ENCODE measurements at places on chromosomes 13 and 19.
A peak's percentile ranks its signal among the peaks of the same experiment; 100 is the strongest.

DNA sequence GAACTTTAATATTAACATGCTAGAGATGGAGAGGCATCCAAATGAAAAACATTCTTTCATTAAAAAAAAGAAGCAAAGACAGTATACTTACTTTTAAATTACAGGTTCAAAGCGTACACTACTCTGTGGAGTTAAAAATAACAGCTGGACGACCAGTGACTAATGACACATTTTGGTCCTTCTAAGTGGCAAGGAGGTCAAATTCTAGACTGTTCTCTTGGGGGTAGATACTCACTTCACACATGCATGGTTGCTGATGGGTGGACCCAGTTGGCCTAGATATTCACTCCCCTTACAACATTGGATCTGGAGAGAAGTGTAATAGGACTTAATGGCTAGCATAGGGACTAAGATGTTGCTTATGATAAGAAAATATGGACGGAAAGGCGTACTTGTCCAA is 302.2 kb downstream of the DNAJC15 start:
- no peak for DNase-seq

- DNase-seq = no peak
Measured at GRCh38 chr13:111215081-111216047, 100.3 kb downstream of the ARHGEF7 start.

- DNase-seq = no peak
Measured at GRCh38 chr19:55820037-55820436, 11.8 kb downstream of the NLRP11 start.

DNA sequence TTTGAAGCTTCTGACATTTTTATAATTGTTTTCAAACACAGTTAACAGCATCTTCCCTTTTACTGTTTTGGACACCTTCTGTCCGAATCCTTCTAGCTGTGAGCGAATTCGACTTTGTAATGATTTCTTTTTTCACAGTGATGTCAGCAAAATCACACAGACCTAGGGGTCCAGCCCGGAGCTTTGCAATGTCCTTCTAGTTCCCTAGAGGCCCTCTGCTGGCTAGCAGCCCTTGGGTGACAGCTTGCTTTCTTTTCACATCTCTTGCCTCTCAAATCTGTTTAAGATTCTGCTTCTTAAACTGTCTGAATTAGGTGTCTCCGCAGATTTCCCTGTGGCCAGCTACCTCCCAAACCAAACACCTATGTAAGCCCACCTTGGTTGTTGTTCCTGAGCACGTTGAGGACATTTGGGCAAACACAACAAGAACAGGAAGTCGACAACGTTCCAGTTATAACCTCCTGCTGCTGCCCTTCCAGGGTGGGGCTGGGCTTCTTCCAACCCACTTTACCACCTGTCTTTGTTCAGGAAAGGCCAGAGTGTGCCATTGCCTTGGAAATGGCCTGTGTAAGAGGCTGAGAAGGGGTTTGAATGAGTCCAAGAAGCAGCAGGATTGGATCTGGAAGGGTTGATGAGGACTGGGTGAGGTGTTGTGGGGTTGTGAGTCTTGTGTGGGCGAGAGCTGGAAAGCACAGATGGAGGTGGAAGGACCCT is 123.1 kb downstream of the ATP8A2 start:
- no peak for DNase-seq

- no peak for DNase-seq
Measured at GRCh38 chr13:42137856-42138537, 89.5 kb downstream of the DGKH start.

DNA sequence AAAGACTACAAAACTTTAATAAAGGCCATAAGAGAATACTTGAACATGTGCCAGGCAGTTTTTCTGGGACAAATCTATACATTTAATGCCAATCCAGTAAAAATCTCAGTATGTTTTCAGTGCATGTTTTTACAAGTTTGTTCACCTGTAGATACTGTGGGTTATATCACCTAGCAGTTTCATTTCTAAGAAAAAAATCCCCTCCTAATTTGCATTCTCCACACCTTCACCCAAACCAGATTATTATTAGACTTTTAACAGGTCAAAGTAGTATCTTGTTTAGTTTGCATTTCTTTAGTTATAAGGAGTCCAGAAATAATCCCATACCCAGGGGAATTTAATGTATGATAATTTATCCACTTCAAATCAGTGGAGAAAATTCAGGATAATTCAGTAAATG is 17.0 kb upstream of the LPAR6 start:
- DNase-seq = no peak

DNA sequence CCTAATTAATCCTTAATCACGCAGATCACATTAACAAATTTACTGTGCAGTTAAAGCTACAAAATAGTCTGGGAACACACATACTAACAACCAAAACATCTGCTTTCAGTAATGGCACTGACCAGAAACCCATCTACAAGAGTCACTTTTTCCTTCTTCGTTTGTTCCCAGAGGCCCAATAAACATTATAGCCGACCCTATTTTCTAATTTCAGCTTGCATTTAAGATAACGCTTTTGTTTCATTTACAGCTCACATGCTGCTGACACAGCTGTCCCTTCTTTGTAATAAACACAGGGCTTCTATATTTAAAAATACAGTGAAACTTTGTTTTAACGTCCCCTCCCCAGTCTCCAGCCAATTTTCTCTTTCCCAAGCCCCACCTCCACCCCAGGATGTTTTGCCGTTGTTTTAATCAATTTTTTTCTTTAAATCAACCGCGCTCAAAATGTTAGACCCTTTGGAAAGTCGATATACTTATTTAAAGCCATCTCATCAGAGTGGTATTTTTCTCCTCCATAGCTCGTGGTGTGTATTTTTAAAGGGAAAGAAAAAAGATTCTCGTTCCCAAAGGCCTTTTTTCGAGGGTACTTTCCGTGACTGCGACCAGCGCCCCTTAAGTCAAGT is 1.7 kb upstream of the WBP4 start:
- no peak for DNase-seq

GRCh38 chr13:72890546-72890945 is 108.6 kb downstream of the PIBF1 start:
- no peak for DNase-seq

DNA sequence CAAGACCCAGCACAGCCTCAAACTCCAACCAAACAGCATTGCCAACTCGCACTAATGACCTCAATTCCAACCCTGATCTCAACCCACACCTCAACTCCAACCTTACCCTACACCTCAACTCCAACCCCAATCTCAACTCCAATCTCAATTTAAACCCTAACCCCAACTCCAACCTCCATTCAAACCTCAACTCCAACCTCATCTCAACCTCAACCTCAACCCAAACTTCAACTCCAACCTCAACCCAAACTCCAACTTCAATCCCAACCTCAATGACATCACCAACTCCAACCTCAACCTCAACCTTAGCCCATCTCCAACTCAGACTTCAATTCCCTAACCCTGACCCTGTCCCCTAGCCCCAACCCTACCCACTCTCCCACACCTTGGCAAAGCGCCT is 58.4 kb downstream of the UNC13A start:
- no peak for DNase-seq

GRCh38 chr13:69202996-69203395 is 904.6 kb upstream of the ATXN8OS start:
- no peak for DNase-seq

GRCh38 chr19:31253526-31254179 is 95.6 kb downstream of the TSHZ3 start:
- DNase-seq = no peak

DNA sequence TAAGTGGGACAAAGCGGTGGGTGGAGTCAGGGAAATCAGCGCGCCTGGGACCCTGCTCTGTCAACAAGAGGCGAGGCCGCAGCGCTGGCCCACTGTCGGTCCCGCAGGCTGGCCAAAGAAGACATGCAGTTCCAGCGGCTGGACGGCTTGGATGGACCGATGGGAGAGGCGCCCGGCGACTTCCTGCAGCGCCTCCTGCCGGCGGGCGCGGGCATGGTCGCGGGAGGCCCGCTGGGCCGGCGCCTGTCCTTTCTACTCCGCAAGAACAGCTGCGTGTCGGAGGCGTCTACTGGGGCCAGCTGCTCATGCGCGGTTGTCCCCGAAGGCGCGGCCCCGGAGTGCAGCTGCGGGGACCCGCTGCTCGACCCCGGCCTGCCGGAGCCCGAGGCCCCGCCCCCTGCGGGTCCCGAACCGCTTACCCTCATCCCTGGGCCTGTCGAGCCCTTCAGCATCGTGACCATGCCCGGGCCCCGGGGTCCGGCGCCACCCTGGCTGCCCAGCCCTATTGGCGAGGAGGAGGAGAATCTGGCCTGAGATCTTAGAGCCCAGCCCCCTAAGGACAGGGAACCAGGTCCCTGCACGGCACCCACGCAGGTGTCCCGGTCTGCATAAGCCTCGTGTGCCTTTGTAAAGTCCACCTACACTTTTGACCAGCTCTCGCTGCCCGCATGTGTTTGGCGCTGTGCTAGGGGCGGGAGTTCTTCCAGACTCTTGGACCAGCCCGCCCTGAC is 6.1 kb downstream of the BEST2 start:
- DNase-seq = peak; percentile 12

DNA sequence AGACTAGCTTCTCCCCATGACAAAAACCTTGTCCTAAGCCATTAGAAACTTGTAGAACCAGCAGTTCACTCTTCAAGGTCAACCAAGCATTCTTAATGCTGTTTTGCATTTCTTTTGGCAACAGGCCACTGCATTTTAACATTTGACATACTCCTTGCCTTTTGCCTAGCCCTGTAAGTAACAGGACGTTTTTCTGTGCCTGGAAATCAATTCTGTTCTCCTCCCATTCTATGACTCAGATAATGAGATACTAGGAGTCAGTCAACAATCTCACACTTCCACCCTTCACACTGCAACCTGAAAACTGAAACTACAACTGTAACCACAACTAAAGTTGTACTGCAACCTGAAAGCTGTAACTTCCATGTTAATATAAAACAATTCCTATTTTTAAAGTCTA is 268.7 kb downstream of the MZT1 start:
- DNase-seq = no peak

- DNase-seq = no peak
Measured at GRCh38 chr13:74986609-74987008, 495.4 kb downstream of the TBC1D4 start.

GRCh38 chr19:56096665-56097064 is 24.4 kb downstream of the ZNF787 start:
- DNase-seq = no peak

- DNase-seq = no peak
Measured at GRCh38 chr13:79492313-79492798, 11.4 kb downstream of the NDFIP2 start.

DNA sequence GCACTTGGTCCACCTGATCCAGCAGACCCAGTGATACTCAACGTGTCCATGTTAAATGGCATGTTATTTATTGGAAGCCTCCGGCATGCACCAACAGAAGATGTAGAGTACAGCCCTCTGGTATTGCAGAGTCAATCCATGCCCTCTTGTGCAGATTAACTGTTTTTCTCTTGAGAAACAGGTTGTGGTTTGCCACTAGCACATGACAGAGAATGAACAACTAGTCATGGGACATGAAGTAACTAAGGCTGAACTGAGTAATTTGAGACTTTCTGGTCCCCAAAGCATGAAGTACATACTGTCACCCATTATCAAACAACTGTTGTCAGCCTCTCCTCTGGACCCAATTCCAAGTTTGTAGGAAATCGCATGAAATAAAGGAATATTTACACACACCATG is 3.2 kb downstream of the ZNF562 start:
- DNase-seq = no peak

DNA sequence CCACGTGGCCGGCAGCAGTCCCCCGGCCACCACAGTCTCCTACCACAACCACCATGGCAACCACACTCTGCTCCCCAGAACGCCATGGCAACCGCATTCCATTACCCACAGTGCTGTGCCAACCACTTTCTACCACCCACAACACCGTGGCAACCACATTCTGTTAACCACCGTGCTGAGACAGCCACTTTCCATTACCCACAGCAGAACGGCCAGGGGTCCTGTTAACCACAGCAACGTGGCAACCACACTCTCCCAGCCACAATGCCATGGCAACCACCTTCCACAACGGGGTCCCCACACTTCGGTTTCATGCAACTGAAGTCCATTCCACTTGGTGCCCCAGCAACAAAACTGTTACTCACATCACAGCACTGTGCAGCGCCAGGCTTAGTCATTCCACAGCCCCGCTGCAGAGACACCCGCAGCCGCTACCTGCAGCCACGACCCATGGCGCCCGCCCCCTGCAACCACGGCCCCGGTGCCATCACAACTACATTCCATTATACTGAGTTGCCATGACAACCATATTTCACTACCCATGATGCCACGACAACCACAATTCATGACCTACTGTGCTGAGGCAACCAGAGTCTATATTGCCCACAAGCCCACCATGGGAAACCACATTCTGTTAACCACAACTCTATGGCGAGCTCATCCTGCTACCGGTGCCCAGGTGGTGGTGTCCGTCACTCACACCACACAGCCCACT is 10.0 kb downstream of the DPF1 start:
- no peak for DNase-seq

- no peak for DNase-seq
Measured at GRCh38 chr19:2806736-2807378, 12.8 kb upstream of the ZNF554 start.

DNA sequence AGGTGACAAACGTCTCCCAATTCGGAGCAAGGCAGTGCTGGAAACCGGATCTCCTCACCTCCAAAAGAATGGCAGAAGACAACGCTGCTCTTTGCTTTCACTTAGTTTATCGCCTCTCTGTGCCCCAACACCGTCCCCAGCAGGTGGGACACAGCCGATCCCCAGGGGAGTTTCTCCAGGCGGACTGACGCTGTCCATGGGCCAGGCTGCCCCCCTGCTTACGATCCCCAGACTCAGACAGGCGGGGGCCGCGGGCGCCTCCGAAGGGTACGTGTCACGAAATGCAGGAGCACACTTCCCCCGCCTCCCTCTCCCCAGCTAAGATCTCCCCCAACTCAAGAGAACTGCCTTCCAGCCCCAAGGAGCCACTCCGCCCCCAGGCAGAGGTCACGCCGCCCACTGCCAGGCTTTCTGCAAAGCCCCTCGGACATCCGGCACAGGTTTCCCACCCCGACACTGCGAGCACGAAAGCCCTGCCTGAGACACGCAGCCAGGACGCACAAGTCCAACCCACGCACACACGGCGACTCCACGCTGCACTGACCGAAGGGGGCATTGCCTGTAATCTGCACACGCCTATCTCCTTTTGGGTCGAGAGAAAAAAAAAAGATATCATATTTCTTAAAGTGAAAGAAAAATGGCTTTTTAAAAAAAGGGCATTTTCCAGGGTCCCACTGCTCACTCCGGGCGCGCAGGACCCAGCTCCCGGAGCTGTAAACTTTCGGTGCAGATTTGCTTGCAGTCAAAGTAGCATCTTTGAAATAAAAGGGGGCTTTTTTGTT is 2.0 kb downstream of the SPRY2 start:
- no peak for DNase-seq
